NCI-H345 (cell line): ENCODE measurements at places on chromosomes 11 and 22.

DNA sequence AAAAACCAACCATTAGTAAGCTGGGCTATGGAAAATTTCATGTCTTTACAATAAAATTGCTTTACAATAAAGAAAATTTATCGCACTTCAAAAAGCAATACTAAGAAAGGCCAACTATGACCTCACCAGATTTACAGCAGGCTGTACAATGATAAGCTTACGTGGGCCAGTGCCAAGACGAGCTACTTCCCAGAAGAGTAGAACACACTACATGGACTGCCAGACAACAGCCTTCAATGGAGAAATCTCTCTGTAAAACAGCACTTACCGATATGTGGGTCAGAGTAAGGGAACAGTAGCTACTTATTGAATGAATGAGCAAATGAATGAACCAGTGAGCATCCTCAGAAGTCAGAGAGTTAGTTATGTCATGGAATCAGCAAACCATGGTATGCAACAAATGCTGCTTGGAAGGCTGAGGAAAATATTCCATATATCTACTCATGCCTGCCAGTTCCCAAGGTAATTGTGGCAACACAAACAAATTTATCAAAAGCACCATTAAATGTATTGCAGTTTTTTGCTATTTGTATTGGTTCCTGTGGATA is 74.4 kb downstream of the SLC36A4 start:
- DNase-seq, result no peak

- DNase-seq, result peak; percentile 87
Observed at GRCh38 chr22:38398609-38399461, 56.2 kb downstream of the KCNJ4 start.

- no peak for DNase-seq
Observed at GRCh38 chr11:11946180-11946579, 62.2 kb downstream of the DKK3 start.

- DNase-seq, result no peak
Observed at GRCh38 chr22:34395370-34395769, 475.1 kb upstream of the LARGE1 start.

GRCh38 chr22:26838471-26838825 is 181.1 kb downstream of the MIAT start:
- no peak for DNase-seq

- DNase-seq, result no peak
Observed at GRCh38 chr11:7056828-7057513, 31.8 kb upstream of the RBMXL2 start.

DNA sequence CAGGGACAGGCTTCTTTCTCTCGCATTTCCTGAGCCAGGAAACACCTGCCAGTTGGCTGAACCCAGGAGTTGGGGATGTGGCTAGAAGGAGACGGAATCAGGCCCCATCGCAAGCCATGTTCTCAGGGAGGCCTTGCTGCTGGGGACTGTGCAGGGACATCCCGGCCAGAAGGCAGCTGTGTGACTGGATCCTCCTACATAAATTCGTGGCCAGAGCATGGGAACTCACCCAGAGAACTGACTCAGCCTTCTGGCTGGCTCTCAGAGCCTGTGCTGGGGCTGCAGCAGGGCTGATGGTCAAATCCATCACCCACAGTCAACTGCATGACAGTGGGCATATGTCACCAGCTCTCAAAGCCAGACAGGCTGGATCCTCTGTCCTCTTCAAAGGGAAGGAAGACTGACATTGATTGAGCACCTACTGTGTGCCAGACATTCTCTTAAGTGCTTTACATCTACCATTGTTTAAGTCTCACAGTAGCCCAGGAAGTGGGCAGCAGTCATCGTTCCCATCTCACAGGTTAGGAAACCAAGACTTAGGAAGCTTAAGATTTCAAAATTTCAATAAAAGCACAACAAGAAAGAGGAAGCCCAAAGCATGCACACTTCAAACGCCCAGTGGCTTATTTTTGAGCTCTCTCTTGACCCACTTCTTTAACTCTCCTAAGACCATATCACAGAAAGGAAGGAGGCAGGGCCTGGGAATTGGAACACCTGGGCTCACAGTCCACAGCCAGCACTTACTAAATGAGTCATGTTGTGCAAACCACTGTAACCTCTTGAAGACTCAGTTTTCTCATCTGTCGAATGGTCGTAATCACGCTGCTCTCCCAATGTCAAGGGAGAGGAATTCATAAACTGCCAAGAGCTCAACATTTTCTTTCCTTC is 30.9 kb upstream of the CACNG2 start:
- no peak for DNase-seq

- DNase-seq, result no peak
Observed at GRCh38 chr11:118060081-118060661, 16.7 kb upstream of the TMPRSS4 start.

- DNase-seq, result no peak
Observed at GRCh38 chr22:38881997-38882879, 10.2 kb upstream of the CBX6 start.

GRCh38 chr11:67404515-67405195 is 772 bp downstream of the TBC1D10C start:
- DNase-seq, result no peak

- DNase-seq, result no peak
Observed at GRCh38 chr11:77596626-77597025, 6.9 kb downstream of the AQP11 start.

DNA sequence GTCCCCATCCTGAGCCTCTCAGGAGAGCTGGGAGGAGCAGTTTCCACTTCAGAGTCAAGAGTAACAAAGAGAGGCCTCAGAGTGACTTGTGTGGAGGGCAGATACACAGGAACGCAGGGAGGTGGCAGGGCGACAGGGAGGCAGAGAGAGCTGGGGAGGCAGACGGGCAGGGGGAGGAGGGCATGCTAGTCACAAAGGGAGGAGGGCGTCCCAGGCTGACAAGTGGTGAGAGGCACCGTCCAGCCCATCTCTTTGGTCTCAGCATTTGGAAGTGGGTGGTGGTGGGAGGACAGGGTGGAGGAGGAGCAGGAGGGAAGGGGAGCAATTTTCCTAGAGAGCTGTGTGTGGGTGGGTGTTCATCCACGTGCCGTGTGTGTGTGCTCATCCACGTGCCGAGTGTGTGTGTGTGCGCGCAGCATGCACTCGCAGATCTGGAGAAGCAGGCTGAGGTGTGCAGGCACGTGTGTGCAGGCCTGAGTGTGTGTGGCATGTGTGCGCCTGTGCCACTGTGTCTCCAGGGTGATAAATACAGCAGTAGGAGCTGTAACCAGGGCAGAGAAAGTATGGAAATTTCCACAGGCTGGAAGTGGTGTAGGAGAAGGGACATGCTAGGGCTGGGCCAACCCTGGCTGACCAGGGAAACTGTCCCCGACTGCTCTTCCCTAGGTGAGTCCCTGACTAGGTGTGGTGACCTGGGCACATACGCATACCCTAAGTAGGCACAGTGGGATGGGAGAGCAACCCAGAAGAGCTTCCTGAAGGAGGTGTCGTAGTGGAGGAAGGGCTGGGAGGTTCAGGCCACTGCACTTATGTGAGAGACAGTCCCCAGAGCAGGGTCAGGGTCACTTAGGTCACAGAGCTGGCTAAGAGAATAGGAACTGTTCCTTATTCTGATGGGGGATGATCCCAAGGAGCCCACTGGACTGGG is 7.3 kb upstream of the PDE2A start:
- no peak for DNase-seq

GRCh38 chr11:10401256-10401655 is 53.8 kb upstream of the AMPD3 start:
- DNase-seq, result no peak

GRCh38 chr11:110513259-110513801 is 83.6 kb downstream of the FDX1 start:
- DNase-seq, result no peak

DNA sequence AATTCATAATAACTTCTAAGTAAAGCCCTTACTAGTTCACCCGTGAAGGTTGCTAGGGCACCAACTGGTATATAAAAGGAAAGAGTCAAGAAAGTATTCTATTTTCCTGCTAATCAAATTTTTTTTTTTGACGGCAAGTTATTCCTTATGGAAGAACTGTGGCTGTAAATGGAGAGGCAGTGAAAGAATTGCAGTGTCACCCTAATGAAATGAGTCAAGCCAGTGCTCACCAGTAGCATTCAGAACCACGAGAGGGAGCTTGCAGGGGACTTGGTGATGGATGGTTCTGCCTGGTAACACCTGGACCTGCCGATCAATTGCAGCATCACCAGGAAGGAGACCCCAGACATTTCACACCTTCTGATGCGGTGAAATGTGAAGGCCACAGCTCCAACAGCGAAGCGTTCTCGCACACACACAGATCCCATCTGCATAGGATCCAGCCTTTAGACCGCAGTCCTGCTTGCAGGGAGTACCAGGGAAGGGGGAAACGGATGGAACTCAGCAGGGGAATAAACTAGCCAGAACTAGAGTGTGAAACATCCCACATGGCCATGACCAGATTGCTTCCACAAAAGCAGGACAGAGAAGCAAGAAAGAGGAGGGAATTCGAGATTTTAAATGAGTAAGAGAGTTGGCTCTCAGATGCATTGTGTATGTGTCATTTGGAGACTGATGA is 326.2 kb downstream of the TBC1D22A start:
- no peak for DNase-seq

- DNase-seq, result peak; percentile 24
Observed at GRCh38 chr11:20966489-20966888, 297.1 kb downstream of the NELL1 start.

DNA sequence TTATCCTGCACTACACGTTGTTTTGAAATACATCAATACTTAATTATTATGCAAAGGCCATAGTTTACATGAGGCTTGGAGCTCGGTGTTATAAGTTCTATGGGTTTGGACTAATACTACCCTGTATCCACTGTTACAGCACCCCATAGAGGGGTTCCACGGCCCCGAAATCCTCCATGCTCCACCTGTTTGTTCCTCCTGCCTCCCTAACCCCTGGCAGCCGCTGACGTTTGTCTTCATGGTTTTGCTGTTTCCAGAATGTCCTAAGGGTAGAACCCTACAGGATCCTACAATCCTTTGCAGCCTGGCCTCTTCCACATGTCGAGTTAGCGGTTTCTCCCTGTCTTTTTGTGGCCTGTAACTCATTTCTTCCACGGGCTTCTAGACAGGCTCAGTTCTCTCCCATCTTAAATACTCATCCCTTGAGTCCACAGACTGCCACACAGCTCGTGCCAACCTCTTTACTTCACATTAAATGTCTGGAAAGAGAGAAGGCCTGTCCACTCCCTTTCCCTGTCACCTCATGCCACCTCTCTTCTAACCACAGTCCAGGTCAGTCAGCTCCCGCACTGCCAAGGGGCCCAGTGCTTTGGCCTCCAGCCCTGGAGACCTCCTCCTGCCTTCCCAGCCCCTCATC is 42.4 kb upstream of the TH start:
- DNase-seq, result no peak

DNA sequence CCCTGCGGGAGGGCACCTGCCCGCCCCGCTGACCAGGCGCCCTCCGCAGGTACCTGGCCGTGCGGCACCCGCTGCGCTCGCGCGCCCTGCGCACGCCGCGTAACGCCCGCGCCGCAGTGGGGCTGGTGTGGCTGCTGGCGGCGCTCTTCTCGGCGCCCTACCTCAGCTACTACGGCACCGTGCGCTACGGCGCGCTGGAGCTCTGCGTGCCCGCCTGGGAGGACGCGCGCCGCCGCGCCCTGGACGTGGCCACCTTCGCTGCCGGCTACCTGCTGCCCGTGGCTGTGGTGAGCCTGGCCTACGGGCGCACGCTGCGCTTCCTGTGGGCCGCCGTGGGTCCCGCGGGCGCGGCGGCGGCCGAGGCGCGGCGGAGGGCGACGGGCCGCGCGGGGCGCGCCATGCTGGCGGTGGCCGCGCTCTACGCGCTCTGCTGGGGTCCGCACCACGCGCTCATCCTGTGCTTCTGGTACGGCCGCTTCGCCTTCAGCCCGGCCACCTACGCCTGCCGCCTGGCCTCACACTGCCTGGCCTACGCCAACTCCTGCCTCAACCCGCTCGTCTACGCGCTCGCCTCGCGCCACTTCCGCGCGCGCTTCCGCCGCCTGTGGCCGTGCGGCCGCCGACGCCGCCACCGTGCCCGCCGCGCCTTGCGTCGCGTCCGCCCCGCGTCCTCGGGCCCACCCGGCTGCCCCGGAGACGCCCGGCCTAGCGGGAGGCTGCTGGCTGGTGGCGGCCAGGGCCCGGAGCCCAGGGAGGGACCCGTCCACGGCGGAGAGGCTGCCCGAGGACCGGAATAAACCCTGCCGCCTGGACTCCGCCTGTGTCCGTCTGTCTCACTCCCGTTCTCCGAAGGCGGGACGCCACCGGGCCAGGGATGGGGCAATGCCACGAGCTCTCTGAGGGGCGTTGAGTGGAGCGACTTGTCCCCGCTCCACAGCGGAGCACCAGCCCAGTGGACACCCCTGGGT is 1.8 kb downstream of the GALR3 start:
- DNase-seq, result no peak

- no peak for DNase-seq
Observed at GRCh38 chr22:37126383-37126782, 16.9 kb upstream of the TMPRSS6 start.

- DNase-seq, result no peak
Observed at GRCh38 chr11:121626980-121627379, 174.2 kb upstream of the SORL1-AS1 start.
